ENCODE measurements at places on chromosomes 6 and 20. TPM values are rescaled to one million over a fixed set of nuclear protein-coding genes. Genes with fewer than 3 reads are reported as not detected.

DNA sequence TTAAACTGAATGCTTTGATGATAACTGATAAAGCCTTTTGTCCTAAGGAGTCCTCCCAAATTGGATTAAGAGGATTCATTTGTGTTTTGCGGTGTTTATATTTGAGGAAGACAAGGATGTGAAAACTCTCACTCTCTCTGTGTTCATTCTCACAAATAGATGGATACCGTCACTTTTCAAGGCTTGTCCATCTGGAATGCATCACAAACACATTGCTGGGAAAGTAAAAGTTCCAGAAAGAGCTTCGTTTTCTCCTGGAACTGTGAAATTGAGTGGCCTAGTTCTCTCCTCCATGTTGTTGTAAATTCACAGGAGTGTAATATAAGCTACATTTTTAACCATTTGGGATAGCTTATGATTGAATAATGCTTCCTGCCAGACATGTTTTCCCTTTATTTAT, 581.6 kb upstream of the FLRT3 start:
- no peaks in the 10 kb centered on the region for H3K36me3 ChIP-seq
- H3K4me1 ChIP-seq = no peaks in the 10 kb centered on the region
- no peaks in the 10 kb centered on the region for H3K27me3 ChIP-seq
- H3K4me3 ChIP-seq = no peak overlapping the region
- no peak for DNase-seq

C6orf62 gene
- total RNA-seq = 110 TPM

DNA sequence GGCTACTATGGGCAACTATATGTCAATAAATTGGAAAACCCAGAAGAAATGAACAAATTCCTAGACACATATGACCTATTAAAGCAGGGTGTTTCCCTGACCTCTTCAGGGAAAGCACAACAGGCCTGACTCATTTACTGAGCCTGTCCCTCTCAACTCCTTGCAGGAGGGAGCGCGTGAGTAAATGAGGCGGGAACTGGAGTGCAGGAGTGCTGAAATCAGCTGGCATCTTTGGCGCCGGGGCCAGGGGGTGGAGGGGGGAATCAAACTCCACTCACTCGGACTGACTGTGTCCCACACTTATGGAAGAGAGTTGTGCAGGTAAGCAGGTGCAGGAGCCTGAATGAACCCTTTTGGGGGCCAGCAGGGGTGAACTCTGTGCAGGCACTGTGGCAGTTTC, 671.2 kb upstream of the PTCHD4 start:
- H3K4me3 ChIP-seq = no peak overlapping the region
- no peaks in the 10 kb centered on the region for H3K36me3 ChIP-seq
- no peak for DNase-seq
- no peak overlapping the region for H3K27ac ChIP-seq
- H3K27me3 ChIP-seq = no peaks in the 10 kb centered on the region

DNA sequence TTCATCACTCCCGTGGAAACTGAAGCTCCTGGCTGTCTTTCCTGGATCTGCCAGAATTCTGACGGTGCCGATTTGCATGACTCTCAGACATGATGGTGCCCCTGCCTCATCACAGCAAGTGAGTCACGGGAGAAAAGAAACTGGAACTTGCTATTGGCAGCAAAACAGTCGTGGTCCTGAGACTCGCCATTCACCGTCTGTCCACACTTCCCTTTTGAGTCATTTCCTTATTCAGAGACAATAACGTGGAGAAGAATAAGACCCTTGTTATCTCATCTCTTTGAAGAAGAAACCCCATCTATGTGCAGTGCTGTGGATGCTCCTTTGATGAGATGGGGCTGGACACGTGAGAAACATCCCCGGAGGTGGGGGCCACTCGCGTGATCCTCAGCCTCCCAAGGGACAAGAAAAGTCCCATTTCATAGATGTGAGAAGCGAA, 4.2 kb downstream of the GPR31 start:
- H3K27me3 ChIP-seq = no peaks in the 10 kb centered on the region
- H3K36me3 ChIP-seq = no peaks in the 10 kb centered on the region
- H3K4me3 ChIP-seq = no peak overlapping the region
- no peak overlapping the region for H3K27ac ChIP-seq
- peaks cover 8% of the 10 kb centered on the region for H3K4me1 ChIP-seq

GRCh38 chr20:32518593-32519380, 66.3 kb downstream of the NOL4L start:
- DNase-seq = no peak
- no peak overlapping the region for H3K4me3 ChIP-seq
- H3K36me3 ChIP-seq = peaks cover 4% of the 10 kb centered on the region
- no peaks in the 10 kb centered on the region for H3K27me3 ChIP-seq

DNA sequence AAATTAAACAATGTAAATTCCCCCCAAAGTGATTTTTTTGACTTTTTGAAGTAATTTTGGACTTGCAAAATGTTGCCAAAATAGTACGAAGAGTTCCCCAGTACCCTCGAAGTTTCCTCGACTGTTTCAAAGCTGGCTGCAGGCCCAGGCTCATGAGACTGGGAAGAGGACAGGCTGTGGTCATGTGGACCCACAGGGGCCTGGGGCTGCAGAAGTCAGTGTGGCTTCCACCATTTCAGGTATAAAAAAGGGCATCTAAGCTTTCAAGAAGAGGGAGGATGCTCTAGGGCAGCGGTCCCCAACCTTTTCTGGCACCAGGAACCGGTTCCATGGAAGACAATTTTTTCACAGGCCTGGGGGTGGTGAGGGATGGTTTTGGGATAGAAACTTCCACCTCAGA, 75.0 kb downstream of the PTPN1 start:
- no peaks in the 10 kb centered on the region for H3K27me3 ChIP-seq
- H3K36me3 ChIP-seq = peaks cover 30% of the 10 kb centered on the region
- no peak overlapping the region for H3K4me3 ChIP-seq
- no peak for DNase-seq
- H3K4me1 ChIP-seq = no peaks in the 10 kb centered on the region

DNA sequence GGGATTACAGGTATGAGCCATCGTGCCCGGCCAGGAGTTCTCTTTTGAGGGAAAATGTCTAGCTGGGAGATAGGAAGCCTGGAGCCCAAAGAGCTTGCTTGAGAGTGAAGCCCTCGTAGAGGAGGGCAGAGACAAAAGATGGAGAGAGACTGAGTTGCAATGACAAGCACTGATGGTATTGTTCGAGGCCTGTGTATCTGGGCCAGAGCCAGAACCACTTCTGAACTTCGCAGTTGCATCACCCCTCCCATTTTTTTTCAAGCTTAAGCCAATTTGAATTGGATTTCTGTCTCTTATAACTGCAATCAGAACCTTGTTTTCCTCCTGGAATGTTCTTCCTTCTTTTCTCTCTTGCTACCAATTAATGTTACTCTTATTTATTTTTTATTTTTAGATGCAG, 83.1 kb downstream of the KCNB1 start:
- H3K4me1 ChIP-seq = no peaks in the 10 kb centered on the region
- no peaks in the 10 kb centered on the region for H3K36me3 ChIP-seq
- no peak for DNase-seq
- H3K27ac ChIP-seq = no peak overlapping the region
- no peaks in the 10 kb centered on the region for H3K27me3 ChIP-seq

Measured in activated naive CD4-positive, alpha-beta T cell treated with anti-CD3 and anti-CD28 coated beads for 36 hours (primary cell).